Cerebellar nuclear complex (tissue), 1 donor: ENCODE measurements at places on chromosomes 4 and X.

- no peak for DNase-seq
These were observed 1.1 kb upstream of the PDLIM3 start for GRCh38 chr4:185536411-185536709.

GRCh38 chr4:94545296-94545695 is 93.6 kb downstream of the PDLIM5 start:
- no peak for DNase-seq

DNA sequence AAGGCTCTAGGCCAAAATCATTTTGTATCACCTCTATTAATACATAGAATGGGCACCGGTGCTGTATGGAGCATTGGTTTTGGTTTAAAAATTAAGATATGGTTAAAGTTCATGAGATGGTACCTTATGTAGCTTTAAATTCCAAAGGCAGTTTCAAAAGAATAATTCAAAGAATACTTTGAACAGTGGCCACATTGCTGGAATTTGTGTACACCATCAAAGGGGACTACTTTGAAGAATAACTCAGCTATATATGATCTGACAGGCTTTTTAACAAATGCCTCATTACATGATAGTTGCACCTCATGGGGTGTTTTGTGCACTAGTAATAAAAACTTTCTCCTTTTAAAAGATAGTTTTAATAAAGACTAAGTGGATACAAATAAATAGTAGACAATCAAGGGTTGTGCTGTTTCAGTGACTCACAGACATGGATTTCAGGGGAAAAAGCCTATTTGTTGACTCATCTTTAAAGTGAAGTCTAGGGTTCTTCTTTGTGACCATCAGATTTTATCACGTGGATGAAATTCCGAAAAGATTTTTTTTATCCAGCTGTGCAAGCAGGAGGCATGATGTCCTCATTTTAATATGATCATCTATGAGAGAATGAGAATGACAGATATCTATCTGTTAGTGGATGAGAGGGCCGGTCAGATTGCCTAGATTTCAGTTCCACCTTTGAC is 12.8 kb downstream of the MTM1 start:
- DNase-seq: no peak

DNA sequence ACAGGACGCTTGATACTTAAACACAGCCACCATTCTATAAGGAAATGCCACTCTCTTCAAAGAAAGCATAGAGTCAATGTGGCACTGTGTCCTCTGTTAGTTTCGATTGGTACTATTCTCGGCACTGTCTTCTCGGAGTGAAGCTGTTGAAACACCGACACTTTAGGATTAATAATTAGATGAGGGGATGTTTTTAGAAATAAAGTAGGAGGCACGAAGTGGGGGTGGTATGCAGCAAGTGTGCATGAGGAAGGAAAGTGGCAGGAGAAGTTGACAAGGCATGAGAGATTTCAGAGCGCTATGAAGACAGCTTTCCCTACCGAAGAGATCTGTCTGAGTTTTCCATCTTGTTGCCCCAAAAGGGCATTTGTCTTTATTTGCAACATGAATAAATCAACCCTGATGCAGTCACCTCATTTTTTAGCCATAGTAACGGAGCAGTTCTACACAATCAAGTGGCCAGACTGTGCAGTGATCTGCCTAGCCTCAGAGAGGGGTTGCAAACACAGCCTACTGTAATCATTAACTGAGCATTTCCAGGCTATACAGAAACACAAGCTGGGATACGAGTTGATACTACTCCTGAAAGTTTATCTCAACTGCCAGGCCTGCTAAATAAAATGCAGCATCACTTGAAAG is 8.3 kb downstream of the GPRIN3 start:
- DNase-seq: peak; percentile 59

GRCh38 chr4:1890979-1891570 is 19.9 kb downstream of the NSD2 start:
- no peak for DNase-seq

- DNase-seq: no peak
These were observed 1005.5 kb upstream of the GRID2 start for GRCh38 chr4:91298156-91298700.

- no peak for DNase-seq
These were observed 290.2 kb downstream of the USP46 start for GRCh38 chr4:52368895-52369294.

GRCh38 chr4:1345903-1346780 is 866 bp upstream of the UVSSA start:
- DNase-seq: no peak
